ENCODE measurements at places on chromosomes 3 and 15.

DNA sequence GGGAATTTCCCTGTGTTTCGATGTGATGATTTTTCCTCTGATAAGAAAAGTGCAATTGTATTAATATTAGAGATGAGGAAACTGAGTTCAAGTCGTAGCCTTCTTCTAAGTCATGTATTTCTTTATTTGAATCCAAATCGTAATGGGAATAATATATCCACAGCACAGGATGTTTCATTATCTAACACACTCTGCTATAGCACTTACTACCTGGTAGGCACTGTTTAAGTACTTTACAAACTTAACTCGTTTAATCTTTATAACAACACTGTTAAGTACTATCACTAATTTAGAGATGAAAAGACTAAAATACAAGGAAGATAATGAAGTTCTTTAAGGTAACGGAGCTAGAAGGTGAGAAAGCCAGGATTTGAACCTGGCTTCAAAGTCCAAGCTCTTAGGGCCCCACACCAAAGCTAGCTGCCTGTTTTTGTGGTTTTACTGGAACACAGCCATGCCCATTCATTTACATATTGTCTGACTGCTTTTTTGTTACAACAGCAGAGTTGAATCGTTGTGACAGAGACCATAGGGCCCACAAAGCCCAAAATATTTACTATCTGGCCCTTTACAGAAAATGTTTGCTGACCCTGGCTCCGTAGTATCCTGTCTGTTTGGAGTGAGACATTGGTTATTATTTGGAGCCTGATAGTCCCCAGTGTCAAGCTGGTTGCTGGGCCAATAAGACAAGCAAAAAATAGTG, 9.6 kb upstream of the ATP13A3 start:
- DNase-seq: no peak

- no peak for DNase-seq
Measured at GRCh38 chr3:134267996-134268395, 17.3 kb upstream of the RYK start.

GRCh38 chr3:58581328-58582091, 4.3 kb upstream of the FAM107A start:
- peak; percentile 65 for DNase-seq

- DNase-seq: no peak
Measured at GRCh38 chr15:59812250-59812870, 123.2 kb upstream of the BNIP2 start.

- DNase-seq: no peak
Measured at GRCh38 chr3:112407888-112408702, 75.1 kb downstream of the CD200 start.

- DNase-seq: no peak
Measured at GRCh38 chr3:144429719-144430121, 458.1 kb downstream of the DIPK2A start.

- no peak for DNase-seq
Measured at GRCh38 chr15:88230823-88231222, 25.7 kb downstream of the NTRK3 start.

DNA sequence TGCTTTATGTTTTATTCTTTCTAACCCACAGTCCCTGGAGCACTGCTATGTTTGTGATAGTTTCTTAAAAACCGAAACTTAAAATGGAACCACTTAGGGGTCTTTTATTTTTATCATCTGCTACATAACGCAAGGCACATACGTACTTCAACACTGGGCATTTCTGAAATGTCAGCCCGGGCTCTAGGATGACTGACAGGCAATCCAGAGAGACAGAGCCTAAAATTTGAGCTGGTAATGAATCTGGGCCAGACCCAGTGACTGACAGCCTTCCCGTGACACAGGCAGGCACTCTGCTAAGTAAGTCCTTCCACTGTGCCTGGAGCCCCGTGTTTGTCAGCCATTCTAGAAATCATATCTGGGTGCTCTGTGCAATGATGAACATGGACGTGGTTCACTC, 84.6 kb downstream of the RYR3 start:
- DNase-seq: no peak

DNA sequence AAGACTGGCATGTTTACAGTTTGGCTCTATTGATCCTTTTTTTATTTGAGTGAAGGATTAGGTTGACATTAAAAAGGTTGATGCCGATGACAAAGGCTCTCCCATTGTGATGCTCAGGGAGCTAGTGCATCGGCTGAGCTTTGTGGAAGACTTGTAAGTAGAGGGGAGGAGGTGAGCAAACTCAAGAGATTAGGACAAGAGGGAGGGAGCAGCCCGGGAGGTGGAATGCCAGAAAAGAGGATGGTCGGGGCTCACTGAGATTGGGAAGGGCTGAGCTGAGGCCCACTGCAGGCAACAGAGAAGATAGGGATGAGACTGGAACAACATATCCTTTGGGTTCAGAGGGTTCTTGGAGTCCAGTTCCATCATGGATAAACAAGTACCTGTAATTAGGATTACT, 26.5 kb upstream of the PSMD6 start:
- peak; percentile 62 for DNase-seq
